ENCODE measurements at places on chromosomes 7 and 10. TPM values are rescaled to one million over a fixed set of nuclear protein-coding genes. Genes with fewer than 3 reads are reported as not detected.

MSMB gene
- not detected for total RNA-seq

TMEM236 gene
- total RNA-seq = 0.20 TPM

TIMM23 gene
- 64.9 TPM for total RNA-seq

GNGT1 gene
- total RNA-seq = not detected

CYP2W1 gene
- total RNA-seq = 0.63 TPM

DCLRE1C gene
- total RNA-seq = 14.0 TPM

SVOPL gene
- 0.70 TPM for total RNA-seq

IFIT1B gene
- not detected for total RNA-seq

TUBB8 gene
- 0.59 TPM for total RNA-seq

AKR1D1 gene
- total RNA-seq = not detected

IL15RA gene
- total RNA-seq = 15.5 TPM

OR13A1 gene
- 0.15 TPM for total RNA-seq

GBX1 gene
- total RNA-seq = not detected

LIPN gene
- total RNA-seq = not detected

PRKAR2B gene
- total RNA-seq = 2.9 TPM

RTKN2 gene
- 16.1 TPM for total RNA-seq

PTPRE gene
- total RNA-seq = 7.9 TPM

ZDHHC16 gene
- 29.1 TPM for total RNA-seq

KNDC1 gene
- 1.7 TPM for total RNA-seq

EPHB6 gene
- total RNA-seq = 39.2 TPM

OGDHL gene
- not detected for total RNA-seq

PRKG1 gene
- total RNA-seq = 0.68 TPM

C7orf57 gene
- total RNA-seq = 2.5 TPM

SEMA3E gene
- 2.1 TPM for total RNA-seq

MEOX2 gene
- total RNA-seq = not detected

CALCR gene
- total RNA-seq = not detected

PTPRN2 gene
- total RNA-seq = not detected

PGAM2 gene
- total RNA-seq = 4.2 TPM

MYOZ1 gene
- total RNA-seq = 0.22 TPM

GDF10 gene
- not detected for total RNA-seq

FOXI2 gene
- total RNA-seq = not detected

AKR1C3 gene
- 1,870 TPM for total RNA-seq

PTF1A gene
- not detected for total RNA-seq

MRPL43 gene
- total RNA-seq = 45.7 TPM

LRRD1 gene
- not detected for total RNA-seq

BEND7 gene
- 3.2 TPM for total RNA-seq

RRP12 gene
- 22.6 TPM for total RNA-seq

ADAM12 gene
- total RNA-seq = 16.8 TPM

TDRD1 gene
- not detected for total RNA-seq

PTN gene
- total RNA-seq = 4.5 TPM

CTAGE4 gene
- total RNA-seq = 5.8 TPM

MYL10 gene
- total RNA-seq = not detected

STK31 gene
- total RNA-seq = 0.48 TPM

PDZD7 gene
- total RNA-seq = 2.8 TPM

HMX2 gene
- not detected for total RNA-seq
